ENCODE measurements at places on chromosomes 3 and 15.

- no peak for DNase-seq
Measured at GRCh38 chr15:88454867-88455810, 12.0 kb downstream of the MRPL46 start.

DNA sequence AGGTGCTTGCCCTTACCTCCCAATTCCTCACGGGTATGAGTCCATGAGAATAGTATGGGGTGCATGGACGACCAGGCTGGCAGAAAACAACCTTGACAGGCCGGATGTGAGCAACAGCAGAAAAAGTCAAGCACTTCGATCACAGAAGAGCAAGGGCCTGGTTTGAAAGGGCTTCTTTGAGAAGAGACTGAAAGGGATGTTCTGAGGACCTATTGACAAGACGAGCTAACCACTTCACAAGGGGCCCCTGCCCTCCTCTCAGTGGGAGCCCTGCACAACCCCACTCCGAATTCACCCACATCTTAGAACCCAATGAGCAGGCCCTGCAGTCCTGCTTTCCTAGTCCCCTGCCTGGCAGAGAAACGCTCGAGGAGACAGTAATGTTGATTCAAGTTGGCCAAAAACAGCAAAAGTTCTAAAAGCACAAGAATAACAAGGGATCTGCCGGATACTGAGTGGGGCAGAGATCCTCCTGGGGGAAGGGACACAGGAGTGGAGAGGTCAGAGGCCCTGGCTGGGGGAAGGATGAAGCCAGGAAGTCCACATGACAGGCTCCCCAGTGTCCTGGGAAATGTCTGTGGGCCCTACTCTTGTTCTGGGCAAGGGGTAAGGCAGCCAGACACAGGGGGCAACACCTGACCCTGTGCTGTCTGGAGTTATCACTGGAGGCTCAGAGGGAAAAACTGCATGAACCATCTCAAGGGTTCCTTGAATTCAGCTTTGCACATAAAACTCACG is 14.8 kb upstream of the CX3CR1 start:
- DNase-seq, result no peak

- no peak for DNase-seq
Measured at GRCh38 chr3:38588371-38588971, 61.0 kb downstream of the SCN5A start.

GRCh38 chr3:123833398-123833785 is 50.7 kb downstream of the MYLK start:
- no peak for DNase-seq

- DNase-seq, result no peak
Measured at GRCh38 chr3:67048715-67049074, 50.6 kb downstream of the KBTBD8 start.

DNA sequence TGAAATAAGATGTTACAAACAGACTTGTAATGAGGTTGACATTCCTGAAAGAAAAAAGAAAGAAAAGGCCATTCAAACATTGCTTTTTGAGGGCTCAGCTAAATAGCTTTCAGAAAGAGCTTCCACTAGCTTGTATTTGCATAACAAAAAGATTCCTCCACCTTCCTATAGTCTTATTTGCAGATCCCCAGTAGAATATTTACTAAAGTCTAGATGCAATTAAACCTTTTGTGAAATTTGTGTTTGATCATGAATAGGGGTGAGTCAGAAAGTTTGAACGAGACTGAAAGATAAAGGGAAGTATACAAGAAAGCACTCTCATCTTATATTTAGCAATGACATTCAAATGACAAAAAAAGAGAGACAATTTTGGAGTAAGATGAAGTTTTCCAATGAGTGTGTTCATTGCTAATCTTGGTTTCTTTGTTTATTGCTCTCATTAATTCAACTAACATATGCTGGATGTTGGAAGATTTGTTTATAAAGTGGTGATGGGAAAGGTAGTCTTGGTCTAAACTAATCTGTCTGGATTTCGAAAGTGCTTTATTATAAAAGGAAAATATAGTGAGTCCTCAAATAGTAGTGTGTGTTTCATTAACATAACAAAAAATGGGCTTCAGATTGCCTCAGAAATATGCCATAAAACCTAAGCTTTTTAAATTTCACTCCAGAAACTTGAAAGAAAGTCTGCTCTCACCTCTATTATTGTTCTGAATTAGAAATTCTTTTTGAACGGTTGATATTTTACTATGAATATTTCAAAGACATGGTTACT is 9.1 kb upstream of the CADPS start:
- no peak for DNase-seq

DNA sequence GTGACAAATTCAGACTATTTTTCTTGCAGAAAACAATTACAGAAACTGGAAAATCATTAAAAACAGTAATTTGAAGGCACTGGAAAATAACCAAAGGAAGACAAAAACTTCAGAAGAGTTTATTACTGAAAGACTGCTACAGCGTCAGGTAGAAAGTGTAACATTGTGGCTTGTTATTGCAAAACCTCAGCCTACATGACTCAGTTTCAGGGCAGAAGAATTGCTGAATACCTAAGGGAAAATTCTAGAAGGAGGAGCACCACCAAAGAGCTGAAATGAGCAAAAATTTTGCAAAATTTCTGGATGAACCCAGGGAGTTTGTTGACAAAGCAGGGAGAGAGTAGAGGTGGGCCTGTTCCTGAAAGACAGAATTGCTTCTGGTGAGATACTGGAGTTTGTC is 219.6 kb downstream of the C3orf38 start:
- DNase-seq, result no peak

DNA sequence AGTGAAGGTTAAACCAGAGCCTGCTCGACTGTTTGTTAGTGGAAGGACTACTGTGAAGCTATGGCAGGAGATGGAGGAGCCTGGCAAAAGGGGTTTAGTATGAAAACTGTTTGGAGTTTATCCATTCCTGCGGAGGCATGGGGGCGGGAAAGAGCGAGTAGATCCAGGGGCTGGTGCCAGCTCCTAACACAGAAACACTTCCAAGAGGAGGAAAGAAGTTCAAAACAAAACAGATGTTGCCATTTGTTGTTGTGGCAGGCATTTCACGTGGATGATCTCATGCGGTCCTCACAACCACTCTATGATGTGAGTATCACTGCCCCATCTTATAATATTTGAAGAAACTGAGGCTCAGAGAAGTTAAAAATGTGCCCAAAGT is 30.7 kb upstream of the KY start:
- DNase-seq, result no peak

DNA sequence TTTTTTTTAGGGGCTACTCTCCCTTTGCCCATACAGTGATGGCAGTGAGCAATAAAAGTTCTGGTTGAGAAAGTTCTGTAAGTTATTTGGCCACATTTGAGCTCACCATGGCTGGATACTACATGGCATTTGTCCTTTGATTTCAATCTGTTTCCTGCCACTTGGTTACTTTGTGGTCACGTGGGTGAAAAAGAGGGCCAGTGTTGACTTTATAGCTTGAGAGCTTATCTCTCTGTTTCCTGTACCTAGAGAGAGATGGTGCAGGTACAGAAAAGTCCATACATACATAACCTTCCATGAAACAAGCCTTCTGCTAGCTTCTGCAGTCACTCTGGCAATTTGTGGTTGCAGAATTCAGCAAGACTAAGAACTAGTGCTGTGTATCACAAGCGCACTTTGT is 23.4 kb upstream of the MECOM start:
- DNase-seq, result no peak

GRCh38 chr3:151204530-151205402 is 1.8 kb upstream of the GPR171 start:
- no peak for DNase-seq

DNA sequence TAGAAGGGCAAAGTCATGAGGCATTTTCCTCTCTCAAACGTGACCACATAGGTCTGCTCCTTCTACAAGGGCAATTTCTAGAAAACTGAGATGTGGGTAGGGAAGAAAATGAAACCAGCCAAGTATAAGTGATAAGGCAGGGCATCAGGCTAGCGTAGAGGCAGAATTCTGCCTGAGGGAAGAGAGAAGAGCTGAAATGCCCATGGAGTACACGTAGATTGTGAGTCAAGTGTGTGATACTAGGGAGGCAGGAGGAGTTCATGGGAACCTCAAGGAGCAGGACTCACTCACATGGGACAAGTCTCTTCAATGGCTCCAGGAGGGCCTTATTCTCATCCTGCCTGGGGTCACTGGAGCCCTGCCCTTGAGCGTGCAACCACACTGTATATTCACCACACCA is 34.9 kb upstream of the PPP4R2 start:
- no peak for DNase-seq

DNA sequence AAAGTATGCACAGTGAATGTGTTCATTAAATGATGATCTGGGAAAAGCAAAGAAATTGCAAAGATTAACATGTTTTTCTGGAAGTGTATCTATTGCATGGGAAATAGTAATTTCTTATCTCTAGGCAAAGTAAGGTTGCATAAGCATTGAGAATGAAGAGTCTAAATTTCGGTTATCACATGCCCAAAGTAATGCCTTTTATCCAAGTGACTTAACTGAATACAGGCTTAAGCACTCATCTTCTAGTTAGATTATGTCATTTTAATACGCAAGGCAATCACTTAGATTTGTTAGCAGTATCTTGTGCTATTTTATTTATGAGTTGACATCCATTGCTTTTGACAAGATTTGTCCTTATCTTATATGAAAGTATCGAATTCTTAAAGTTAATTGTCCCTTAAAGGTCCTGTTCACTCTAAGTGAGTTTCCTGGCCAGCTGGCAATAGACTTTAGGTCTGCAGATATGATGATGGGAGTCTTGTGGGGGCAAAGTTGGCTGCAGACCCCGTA is 100.5 kb downstream of the NAALADL2 start:
- DNase-seq, result no peak

GRCh38 chr15:70427167-70428120 is 329.7 kb upstream of the TLE3 start:
- no peak for DNase-seq

GRCh38 chr3:159186581-159186980 is 384.7 kb downstream of the MFSD1 start:
- no peak for DNase-seq

GRCh38 chr3:72299321-72299802 is 514.4 kb upstream of the PROK2 start:
- DNase-seq, result no peak

DNA sequence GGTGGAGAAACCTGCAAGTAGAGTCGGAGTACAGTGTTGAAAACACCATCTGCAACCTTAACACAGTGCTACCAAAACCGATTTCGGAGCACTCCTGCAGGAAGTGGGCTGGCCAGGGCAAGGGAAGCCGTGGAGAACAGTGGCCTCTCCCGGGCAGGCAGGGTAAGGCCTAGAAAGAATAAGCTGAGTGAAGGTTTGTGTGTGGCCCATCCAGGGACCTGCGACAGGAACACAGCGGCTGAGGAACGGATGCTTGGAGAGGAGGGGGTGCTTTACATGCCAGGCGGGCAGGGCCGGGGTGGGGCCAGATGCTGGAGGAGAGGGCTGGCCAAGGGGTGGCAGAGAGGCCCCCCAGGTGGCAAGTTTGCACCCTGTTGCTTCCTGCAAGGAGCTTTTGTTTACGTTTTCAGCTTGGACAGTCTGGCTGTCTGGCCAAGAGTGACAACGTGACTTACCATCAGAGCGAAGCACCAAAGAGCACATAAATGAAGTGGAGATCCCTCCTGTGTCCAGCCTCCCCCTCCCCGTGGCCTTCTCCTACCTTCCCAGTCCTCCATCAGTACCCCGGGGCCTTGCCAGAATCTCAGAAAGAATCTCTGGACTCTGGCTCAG is 156.5 kb downstream of the PGPEP1L start:
- no peak for DNase-seq

GRCh38 chr3:149142682-149143081 is 13.2 kb downstream of the HPS3 start:
- no peak for DNase-seq

GRCh38 chr3:65830948-65831732 is 207.6 kb downstream of the MAGI1 start:
- no peak for DNase-seq

DNA sequence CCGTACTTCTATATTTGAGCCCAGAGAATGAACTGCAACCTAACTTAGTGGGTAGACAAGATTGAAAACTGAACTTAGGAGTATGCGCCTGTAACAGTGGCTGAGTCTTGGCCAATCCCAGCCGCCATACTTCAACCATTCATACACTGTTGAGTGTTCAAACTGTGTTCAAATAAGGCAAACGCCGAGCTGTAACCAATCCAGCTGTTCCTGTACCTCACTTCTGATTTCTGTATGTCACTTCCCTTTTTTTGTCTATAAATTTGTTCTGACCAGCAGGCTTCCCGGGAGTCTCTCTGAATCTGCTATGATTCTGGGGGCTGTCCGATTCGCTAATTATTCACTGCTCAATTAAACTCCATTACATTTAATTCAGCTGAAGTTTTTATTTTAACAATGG is 58.6 kb upstream of the TPM1 start:
- DNase-seq, result no peak

DNA sequence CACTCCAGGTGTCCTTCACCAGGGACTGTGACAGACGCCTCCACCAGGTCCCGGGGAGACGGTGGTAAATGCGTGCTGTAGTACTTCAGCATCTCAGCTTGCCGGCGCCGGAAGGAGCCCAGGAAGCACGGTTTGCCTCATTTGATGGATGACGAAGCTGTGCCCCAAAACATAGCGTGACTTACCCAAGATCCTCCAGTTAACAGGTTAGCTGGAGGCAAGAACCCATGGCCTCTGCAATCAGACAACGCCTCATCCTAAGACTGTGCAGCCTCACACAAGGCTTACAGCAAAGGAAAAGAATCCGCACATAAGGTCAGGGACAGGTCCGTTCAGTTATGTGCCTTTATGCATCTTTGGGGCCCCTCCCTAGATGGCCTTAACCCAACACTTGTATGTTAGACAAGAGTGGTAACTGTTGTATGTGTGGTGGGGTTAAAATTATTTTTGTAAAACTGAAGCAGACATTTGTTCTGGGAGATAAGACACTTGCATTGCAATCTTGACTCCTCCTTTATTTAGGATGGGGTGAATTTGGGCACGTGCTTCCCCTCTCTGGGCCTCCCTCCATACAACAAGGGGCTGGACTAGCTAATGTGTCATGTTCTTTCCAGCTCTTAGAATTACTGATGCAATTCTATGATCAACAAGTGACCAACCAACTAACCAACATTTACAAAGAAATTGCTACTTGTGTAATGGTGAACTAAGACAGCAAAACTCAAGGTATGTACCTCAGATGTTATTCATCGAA is 39.4 kb downstream of the VGLL4 start:
- DNase-seq, result no peak

DNA sequence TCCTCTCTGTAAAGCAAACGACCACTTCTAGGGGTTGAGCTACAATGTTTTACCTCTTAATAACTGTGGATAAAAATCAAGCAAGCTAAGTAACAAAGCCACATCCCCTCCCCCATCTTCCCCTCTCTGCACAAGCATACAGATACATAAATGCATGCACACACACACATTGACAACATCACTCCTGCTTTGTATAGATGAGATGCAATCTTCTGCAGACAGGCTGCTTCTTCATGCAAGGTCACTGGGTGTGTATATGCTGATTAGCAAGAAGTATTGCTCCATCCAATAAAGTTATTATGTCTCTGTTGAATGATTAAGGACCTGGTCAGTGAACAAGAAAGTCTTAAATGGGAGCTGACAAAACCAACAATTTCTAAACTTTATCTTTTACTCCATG is 8.8 kb upstream of the ATP11B start:
- no peak for DNase-seq

- DNase-seq, result no peak
Measured at GRCh38 chr3:143851331-143852017, 3.2 kb upstream of the SLC9A9 start.

- no peak for DNase-seq
Measured at GRCh38 chr3:153285982-153286381, 124.0 kb downstream of the RAP2B start.

- DNase-seq, result no peak
Measured at GRCh38 chr15:101149864-101150722, 101.8 kb downstream of the CHSY1 start.

All from GM04504 (cell line).